T-helper 1 cell (primary cell): ENCODE measurements at places on chromosomes 5 and 9.

GRCh38 chr9:112793213-112793810 is 42.8 kb downstream of the SNX30 start:
- DNase-seq = peak; percentile 65

- no peak for DNase-seq
Measured at GRCh38 chr5:179862891-179863290, 4.3 kb upstream of the MRNIP start.

DNA sequence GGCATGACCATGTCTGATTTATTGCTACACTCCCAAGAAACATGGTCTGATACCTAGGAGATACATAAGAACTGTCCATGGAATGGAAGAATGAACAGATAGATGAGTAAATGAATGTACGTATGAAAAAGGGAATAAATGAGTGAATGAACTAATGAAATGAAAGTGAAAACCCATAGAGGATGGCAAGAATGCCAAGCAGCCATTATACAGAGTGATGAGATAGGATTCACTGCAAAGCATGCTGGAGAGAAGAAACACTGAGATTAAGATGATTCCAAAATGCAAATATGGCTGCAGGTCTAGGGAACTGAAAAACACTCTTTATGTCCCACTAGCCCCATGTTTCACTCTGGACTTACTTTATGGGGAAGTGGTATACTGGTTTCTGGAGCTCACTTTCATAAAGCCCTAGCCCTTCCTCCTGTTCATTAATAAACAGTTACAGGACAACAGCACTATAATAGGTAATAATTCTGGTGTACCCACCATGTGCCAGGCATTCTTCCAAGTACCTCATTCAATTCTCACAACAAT is 170.3 kb upstream of the RAD23B start:
- DNase-seq = no peak

DNA sequence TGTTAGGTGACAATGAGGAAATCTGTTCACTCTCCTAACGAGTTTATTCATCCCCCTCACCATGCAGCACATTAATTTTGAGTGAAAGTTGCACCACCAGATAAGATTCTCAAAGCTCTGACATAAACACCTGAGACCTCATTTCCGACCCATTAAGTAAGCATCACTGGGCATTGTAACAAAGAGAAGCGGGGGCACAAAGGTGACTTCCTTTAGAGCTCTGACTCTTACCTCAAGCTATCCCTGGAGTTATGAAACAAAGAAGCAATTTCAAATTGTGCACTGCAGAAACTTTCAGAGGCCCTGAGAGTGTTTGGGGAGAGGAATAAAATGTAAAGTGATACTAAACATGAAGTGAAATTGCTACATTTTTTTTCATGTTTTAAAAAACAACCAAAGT is 29.5 kb downstream of the C5orf15 start:
- no peak for DNase-seq

DNA sequence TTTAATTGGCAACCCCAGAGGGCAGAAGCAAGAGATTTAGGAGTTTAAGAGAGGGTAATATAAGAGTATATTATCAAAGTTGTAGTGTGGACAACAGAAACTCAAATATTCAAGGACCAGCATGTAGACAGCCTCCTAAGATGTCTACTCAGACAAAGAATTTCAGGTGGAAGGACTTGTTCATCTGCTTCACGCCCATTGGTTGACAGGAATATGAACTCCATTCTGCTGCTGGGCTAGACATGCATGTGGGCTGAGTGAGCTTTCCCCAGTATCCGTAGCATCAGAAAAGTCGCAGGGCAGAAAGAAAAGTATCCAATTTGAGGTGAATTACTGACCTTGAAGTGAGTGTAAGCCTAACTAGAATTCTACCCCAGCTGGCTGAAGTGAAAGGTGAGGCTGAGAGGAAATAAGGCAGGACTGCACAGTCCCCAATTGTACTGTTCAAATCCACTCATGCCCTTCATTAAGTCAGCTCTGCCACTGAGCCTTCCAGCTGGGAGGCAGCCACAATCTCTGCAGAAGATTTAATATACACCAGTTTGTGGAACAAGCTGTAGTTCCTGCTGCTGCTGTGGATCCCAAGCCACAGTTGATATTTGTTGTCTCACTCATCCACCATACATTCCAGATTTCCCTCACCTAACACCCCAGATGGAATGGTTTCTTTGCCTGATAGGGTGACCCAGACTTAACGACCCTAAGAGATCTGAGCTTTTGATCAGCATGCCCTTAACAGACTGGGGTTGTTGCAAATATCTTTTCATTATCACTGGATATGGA is 41.2 kb downstream of the PDCD1LG2 start:
- DNase-seq = no peak

DNA sequence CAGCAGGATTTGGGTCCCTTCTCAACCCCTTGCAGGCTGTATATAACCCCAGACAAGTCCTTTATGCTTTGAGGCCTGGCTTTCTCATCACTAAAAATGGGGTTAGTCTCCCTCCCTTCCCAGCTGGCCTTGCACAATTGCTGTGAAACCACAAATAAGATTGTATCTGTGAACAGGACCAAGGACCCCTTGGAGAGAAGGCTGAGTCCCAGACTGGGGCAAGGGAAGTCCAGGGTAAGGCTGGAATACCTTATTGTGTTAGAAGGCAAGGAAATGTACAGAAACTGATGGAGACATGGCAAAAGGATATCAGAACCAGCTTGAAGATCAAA is 11.4 kb downstream of the MACROH2A1 start:
- DNase-seq = no peak

DNA sequence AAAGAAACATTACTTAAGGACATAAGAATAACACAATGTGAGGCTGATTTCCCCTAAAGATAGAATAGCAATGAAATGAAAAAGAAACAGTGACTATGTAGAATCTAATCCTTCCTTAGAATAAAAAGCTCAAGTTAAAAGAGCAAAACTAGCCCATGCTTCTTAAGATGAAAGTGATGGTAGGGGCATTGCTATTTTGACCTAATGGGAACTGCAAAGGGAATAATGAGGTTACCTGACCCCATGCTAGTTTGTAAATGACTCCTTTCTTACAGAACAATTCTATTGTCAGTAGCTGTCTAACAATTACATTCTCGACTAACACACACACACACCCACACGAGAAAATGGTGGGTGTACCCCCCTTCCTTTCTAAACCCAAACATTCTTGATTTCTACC is 575.8 kb downstream of the CSNK1G3 start:
- no peak for DNase-seq

GRCh38 chr9:77647267-77648233 is 572 bp downstream of the GNA14 start:
- DNase-seq = no peak
